ENCODE measurements at places on chromosomes 2 and 18.

- no peak for DNase-seq
- H3K4me3 ChIP-seq = no peak overlapping the region
- no peak overlapping the region for H3K27ac ChIP-seq
- H3K27me3 ChIP-seq = no peaks in the 10 kb centered on the region
- H3K4me1 ChIP-seq = peaks cover 10% of the 10 kb centered on the region
- peaks cover 47% of the 10 kb centered on the region for H3K36me3 ChIP-seq
These were observed 8.8 kb downstream of the ODC1 start for GRCh38 chr2:10439185-10439879.

DNA sequence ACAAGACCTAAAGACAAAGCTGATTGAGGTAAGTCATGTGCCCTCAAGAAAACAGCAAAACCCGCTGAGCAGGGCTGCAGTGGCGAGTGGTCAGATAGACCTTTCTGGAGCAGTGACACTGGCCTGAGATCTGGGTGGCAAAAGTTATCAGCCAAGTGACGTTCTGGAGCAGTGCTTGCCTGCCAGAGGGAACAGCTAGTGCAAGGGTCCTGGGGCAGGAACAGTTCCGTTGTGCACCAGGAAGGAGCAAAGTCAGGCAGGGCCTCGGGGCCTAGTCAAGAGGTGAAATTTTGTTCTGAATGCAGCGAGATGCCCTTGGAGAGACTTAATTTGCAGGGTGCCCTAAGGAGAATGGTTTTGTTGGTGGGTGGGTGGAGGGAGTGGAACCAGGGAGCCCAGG is 67.0 kb downstream of the SH3BP4 start:
- H3K27me3 ChIP-seq = no peaks in the 10 kb centered on the region
- DNase-seq = no peak

DNA sequence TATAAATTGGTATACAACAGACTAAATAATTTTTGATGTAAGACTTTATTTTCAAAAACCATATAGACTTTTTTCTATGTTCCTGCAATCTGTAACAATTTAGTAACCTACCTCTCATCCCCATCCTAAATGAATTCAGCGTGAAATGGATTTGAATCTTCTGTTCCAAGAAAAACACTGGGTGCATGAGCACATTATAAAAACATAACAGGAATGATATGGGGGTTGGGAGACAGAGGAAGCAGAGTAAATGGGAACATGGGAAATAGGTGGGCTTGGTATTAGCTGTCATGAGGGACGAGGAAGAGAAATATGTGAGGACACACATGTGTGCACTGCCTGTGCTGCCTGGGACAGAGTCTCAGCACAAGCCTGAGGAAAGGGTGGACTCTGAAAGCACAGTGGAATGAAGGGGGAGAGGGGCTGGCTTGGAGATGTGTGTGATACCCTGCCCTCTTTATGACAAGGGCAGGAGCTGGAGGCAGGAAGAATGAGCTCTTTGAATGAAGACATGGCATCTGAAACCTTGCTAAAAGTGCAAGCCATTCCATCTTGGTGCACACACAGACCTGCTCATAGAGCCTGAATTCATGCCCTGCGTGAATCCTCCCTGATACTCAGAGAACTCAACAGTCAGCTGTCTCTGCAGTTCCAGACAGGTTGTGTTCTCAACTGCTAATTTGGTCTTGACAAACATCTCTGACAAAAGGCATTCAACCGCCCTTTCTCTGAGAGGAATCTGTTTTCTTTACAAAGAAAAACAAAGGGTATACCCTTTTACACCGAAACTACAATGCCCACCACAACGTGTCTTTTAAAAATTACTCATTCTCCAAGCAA is 66.6 kb downstream of the EPB41L3 start:
- no peaks in the 10 kb centered on the region for H3K36me3 ChIP-seq
- no peak overlapping the region for H3K4me3 ChIP-seq
- no peaks in the 10 kb centered on the region for H3K4me1 ChIP-seq
- H3K27me3 ChIP-seq = no peaks in the 10 kb centered on the region
- no peak overlapping the region for H3K27ac ChIP-seq

GRCh38 chr2:8235419-8235818 is 446.4 kb upstream of the ID2 start:
- no peaks in the 10 kb centered on the region for H3K27me3 ChIP-seq
- no peaks in the 10 kb centered on the region for H3K36me3 ChIP-seq
- H3K27ac ChIP-seq = no peak overlapping the region
- H3K4me3 ChIP-seq = no peak overlapping the region
- no peak for DNase-seq

- H3K27me3 ChIP-seq = no peaks in the 10 kb centered on the region
- H3K27ac ChIP-seq = no peak overlapping the region
- no peaks in the 10 kb centered on the region for H3K36me3 ChIP-seq
- DNase-seq = no peak
These were observed 183.9 kb upstream of the ST6GAL2 start for GRCh38 chr2:107069890-107070289.

DNA sequence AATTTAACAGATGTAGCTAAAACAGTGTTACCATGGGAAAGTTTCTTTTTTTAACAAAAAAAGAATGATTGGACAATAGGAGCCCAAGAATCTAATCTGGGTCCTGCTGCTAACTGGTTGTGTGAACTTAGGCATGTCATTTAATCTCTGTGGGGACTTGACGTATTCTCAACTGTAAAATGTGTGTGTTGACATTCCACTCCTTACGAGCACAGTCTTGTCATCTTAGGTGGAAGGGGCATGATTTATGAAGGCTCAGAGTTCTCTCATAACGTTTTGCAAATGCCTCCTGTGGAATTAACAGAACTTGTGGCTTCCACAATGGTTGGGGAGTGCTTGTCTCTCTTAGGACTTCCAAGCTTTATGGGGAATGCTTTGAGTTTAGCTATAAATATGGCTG is 125.9 kb upstream of the SATB2 start:
- no peaks in the 10 kb centered on the region for H3K4me1 ChIP-seq
- H3K27me3 ChIP-seq = no peaks in the 10 kb centered on the region
- no peak for DNase-seq
- H3K4me3 ChIP-seq = no peak overlapping the region
- no peaks in the 10 kb centered on the region for H3K36me3 ChIP-seq

DNA sequence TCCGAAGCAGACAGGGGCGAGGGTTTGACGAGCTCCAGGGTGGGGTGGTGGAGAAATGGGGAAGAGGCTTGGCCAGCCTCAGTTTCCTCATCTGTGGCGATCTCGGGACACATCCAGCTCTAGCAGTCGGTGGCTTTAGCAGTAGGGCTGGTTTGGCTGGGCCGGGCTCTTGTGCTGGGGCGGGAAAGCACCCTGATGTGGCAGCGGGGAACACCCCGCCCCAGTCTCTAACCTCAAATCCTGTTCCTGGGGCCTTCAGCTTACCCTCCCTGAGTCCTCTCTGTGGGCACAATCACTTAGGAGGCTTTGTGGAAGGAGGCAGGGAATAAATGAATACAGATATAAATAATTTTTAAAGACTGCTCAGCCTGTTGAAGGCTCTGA is 26.5 kb upstream of the MCFD2 start:
- H3K4me1 ChIP-seq = peaks cover 42% of the 10 kb centered on the region
- H3K27ac ChIP-seq = peak overlapping the region; percentile 95
- DNase-seq = peak; percentile 82
- no peaks in the 10 kb centered on the region for H3K27me3 ChIP-seq
- no peaks in the 10 kb centered on the region for H3K36me3 ChIP-seq

DNA sequence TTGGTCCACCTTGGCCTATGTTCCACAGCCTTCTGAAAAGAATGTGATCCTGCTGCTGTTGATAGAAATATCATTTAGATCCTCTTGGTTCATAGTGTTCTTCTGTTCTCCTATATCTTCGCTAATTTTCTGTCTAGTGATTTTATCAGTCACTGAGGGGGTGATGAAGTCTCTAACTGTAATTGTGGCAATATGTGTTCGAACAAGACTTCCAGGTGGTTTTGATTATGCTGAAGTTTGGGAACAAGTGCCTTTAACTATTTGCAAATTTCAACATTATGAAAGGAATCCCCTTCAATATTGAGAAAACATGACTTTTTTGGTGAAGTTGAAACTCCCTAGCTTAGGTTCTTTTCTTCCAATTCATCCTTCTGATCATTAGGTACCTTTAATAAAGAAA is 140.4 kb downstream of the MTX2 start:
- DNase-seq = no peak
- no peak overlapping the region for H3K27ac ChIP-seq
- H3K4me1 ChIP-seq = 0 out of 2 replicates have a peak, but pooled peaks cover 4% of the 10 kb centered on the region
- H3K36me3 ChIP-seq = no peaks in the 10 kb centered on the region

DNA sequence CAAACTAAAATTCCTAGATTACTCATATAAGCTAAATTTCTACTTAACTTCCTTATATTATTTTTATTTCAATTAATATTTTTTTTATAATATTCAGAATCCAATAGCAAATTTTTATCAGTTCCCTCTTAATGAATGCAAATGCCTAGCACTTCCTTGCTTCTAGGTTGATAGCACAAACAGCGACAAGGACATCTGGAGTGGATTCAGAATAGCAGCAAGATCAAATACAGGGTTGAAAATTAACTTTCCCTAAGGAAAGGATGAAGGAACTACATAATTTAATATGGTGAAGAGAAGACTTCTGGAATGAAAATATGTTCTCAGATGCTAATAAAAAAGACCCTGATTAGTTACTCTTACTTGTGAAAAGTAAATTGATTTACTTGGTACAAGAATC is 64.5 kb downstream of the PIGN start:
- H3K4me1 ChIP-seq = no peaks in the 10 kb centered on the region
- no peaks in the 10 kb centered on the region for H3K27me3 ChIP-seq
- H3K27ac ChIP-seq = no peak overlapping the region
- H3K36me3 ChIP-seq = no peaks in the 10 kb centered on the region

GRCh38 chr2:28898048-28898447 is 3.6 kb downstream of the WDR43 start:
- 0 out of 2 replicates have a peak overlapping the region, but pooled peaks have one; percentile 13 for H3K4me3 ChIP-seq
- H3K36me3 ChIP-seq = no peaks in the 10 kb centered on the region
- no peaks in the 10 kb centered on the region for H3K27me3 ChIP-seq
- DNase-seq = no peak

DNA sequence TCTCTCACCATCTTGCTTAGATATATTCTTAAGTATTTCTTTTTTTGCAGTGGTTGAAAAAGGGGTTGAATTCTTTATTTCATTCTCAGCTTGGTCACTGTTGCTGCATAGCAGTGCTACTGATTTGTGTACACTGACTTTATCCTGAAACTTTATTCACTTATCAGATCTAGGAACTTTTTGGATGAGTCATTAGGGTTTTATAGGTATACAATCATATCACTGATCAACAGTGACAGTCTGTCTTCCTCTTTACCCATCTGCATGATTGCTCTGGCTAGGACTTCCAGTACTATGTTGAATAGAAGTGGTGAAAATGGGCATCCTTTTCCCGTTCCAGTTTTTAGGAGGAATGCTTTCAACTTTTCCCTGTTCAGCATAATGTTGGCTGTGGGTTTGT is 6.5 kb downstream of the STARD6 start:
- no peaks in the 10 kb centered on the region for H3K4me1 ChIP-seq
- no peaks in the 10 kb centered on the region for H3K27me3 ChIP-seq
- no peak overlapping the region for H3K27ac ChIP-seq
- no peak for DNase-seq
- H3K36me3 ChIP-seq = no peaks in the 10 kb centered on the region

- H3K27ac ChIP-seq = peak overlapping the region; percentile 79
- no peak overlapping the region for H3K4me3 ChIP-seq
- DNase-seq = peak; percentile 88
- no peaks in the 10 kb centered on the region for H3K36me3 ChIP-seq
These were observed 17.7 kb downstream of the SRSF7 start for GRCh38 chr2:38733300-38733971.

DNA sequence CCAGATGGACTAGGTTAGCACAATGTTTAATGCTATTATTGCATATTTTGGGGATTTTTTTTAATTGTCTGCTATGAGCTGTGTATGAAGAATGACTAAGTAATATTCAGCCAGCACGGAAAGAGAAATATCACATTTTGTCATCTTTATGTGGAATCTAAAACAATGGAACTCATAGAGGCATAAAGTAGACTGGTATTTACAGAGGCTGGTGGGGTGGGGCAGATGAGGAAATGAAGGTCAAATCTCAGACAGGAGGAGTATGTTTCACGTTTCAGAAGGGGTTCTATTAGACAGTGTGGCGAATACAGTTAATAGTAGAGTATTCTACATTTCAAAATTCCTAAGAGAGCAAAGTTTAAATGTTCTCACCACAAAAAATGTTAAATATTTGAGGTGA is 4.7 kb downstream of the CDH19 start:
- no peak overlapping the region for H3K27ac ChIP-seq
- no peaks in the 10 kb centered on the region for H3K27me3 ChIP-seq
- H3K36me3 ChIP-seq = no peaks in the 10 kb centered on the region
- no peaks in the 10 kb centered on the region for H3K4me1 ChIP-seq

- no peak for DNase-seq
- no peaks in the 10 kb centered on the region for H3K4me1 ChIP-seq
These were observed 178.8 kb upstream of the ST6GAL2 start for GRCh38 chr2:107064750-107065149.

DNA sequence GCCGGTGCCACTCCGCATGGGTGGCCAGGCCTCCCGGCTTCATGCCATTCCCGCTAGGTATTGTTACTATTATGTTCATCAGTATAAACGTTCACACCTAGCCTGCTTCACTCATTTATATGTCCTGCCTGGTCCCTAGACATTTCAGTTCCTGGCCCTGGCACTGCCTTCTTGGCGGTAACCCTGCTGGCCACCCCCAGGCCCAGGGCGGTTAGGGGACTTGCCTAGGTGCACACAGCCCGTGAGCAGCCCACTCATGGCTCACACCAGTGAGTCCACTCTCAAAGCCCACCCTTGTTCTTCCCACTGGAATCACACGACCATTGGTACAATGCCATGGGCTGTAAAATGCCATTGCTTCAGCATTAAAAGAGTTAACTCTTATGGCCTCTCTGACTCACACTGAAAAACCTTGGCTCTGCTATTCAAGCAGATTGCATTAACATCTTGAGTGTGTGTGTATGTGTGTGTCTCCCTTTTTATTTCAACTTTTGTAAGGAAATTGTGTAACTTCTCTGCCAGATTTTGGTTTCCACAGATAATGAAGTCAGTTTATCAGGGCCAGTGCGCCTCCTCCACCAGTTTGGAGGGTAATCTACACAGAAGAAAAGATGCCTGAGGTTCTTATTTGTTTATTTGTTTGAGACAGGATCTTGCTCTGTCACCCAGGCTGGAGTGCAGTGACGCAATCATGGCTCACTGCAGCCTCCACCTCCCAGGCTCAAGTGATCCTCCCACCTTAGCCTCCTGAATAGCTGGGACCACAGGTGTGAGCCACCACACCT is 74.2 kb downstream of the RAB31 start:
- H3K27me3 ChIP-seq = no peaks in the 10 kb centered on the region
- no peak overlapping the region for H3K4me3 ChIP-seq
- no peak for DNase-seq
- H3K36me3 ChIP-seq = no peaks in the 10 kb centered on the region
- no peak overlapping the region for H3K27ac ChIP-seq

- H3K36me3 ChIP-seq = no peaks in the 10 kb centered on the region
- H3K4me1 ChIP-seq = no peaks in the 10 kb centered on the region
- H3K4me3 ChIP-seq = no peak overlapping the region
- H3K27me3 ChIP-seq = no peaks in the 10 kb centered on the region
- no peak overlapping the region for H3K27ac ChIP-seq
- DNase-seq = no peak
These were observed 37.9 kb downstream of the CDH20 start for GRCh38 chr18:61371111-61371510.

DNA sequence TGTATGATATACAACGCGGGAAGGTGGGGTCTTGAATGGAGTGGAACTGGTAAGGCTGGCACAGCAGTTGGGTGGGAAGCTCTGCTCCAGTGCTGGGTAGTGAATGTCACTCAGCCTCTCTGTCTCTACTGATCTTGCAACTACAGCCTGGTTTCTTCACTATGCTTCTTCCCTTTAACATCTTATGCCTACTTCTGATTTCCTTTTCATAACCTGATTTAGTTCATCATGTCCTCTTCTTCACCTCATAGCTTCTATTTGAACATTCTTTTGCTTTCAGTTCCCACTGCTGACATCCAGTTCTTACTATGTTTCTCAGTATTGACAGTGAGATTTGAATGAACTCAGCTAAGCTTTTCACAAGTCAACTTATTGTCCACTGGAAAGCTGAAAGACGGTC is 286.2 kb downstream of the ARL6IP6 start:
- H3K4me3 ChIP-seq = peak overlapping the region; percentile 49
- H3K27me3 ChIP-seq = no peaks in the 10 kb centered on the region
- H3K27ac ChIP-seq = peak overlapping the region; percentile 17

Data from MM.1S (cell line).